A549 (cell line): ENCODE measurements at places on chromosomes 2 and 18.

- DNase-seq: no peak
These were observed 125.9 kb downstream of the MSH2 start for GRCh38 chr2:47528874-47529273.

- DNase-seq: no peak
These were observed 448.4 kb downstream of the ADCYAP1 start for GRCh38 chr18:1353025-1353424.

DNA sequence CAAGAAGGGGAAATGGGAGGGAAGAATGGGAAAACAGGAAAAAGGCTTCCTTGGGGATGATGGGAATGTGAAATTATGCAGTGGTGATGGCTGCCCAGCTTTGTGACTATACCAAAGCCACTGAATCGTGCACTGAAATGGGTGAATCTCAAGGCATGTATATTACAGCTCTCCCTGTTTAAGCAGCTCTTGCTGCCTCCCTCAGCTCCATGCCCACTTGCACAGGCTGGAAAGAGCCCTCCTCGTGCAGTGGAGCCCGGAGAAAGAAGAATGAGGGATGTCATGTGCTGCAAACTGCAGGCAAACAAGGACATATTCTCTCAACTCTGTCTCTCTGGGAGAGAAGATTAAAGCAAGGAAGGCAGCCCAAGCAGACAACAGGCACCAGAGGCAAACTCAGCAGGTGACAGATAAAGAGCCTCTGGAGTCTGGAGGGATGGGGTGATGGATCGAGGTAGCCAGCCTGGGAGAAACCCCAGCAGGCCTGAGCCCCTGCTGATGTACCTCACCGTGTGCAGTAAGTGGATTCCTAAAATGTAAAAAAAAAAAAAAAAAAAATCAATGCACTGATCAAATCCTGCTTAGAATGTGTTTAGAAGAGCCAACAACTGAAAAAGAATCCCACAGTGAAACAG is 62.4 kb upstream of the SLC66A3 start:
- DNase-seq: no peak

DNA sequence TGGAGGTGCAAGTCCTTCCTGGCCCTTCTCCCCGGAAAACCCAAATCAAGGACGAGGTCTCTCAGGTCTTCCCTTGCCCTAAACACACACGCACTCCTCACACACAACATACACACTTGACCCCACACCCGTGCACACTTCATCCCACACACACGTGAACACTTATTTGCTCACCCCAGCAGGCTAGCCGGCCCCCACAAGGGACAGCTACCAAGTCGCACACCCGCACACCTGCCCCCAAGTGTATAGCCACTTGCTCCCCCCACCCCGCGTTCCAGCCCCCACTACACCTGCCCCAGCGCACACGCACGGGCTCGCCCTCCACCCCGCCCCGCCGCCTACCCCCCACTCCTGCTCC is 359 bp downstream of the TGFBRAP1 start:
- no peak for DNase-seq
